Articular chondrocyte of knee joint (primary cell): ENCODE measurements at places on chromosomes 11 and 22. TPM values are rescaled to one million over a fixed set of nuclear protein-coding genes. Genes with fewer than 3 reads are reported as not detected.

PLEKHA7 gene
- 0.52 and 0.65 TPM in 2 replicates for total RNA-seq

LSP1 gene
- total RNA-seq, result 84.1 and 94.5 TPM in 2 replicates

ANO3 gene
- 0.11 TPM in 1 of 2 replicates, not detected in the other for total RNA-seq

RASSF10 gene
- total RNA-seq, result not detected in 2 replicates

SLCO2B1 gene
- under 0.01 TPM in 1 of 2 replicates, not detected in the other for total RNA-seq

OR8G5 gene
- total RNA-seq, result not detected in 2 replicates

NELL1 gene
- not detected in 2 replicates for total RNA-seq
